ENCODE measurements at places on chromosomes 3 and 15.

DNA sequence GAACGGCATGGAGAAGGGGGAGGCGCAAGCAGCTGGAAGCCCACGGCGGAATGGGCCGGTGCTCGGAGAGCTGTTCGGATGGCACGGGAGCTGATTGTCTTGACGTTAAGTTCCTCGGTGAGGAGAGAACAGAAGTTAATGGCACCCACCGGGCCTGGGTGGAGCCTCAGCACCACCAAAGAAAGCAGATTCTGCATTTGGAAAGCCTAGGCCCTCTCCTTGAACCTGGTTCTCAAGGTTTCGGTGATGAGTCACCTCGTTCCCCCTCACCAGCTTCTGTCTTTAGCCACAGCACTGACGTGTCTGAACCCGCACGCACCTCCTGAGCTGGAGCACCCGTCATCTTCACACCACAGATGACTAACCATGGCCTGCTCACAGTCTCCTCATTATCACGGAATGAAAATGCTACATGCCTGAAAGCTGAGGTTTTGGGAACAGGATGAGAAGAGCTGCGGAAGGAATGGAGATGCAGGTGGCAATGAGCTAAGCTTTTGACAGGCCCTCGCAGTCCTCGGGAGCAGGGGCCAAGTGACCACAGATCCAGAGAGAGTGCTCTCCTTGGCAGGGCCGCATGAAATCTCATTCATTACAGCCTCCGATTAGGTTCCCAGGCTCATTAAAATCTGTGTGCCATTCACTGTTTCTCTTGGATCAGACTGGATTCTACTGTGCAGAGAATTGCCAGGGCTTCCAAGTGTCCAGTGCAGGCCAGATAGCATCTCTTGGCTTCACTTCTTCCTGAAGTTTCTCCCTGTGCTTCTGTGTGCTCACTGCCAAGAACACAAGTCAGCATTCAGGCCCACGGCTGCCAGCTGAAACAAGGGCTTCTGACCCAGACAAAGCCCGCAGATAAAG, 96.3 kb upstream of the DLG1 start:
- DNase-seq = peak; percentile 76

DNA sequence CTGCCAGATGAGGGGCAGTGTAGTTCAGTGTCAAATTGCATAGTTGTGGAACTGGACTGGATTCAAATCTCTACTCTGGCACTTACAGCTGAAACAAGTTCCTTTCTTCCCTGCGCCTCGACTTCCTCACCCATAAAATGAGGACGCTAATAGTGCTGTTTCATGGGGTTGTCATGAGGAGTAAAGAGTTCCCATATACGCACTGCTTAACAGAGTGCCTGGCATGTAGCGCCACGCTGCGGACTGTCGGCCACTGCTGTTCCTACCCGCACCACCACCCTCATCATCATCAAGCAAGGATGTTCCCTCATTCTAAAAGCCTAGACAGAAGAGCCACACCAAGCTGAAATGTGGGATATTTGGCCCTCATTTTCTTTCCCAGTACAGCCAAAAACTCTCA, 91.9 kb downstream of the CHDH start:
- no peak for DNase-seq

GRCh38 chr15:59904450-59905135, 99.5 kb upstream of the FOXB1 start:
- DNase-seq = no peak

DNA sequence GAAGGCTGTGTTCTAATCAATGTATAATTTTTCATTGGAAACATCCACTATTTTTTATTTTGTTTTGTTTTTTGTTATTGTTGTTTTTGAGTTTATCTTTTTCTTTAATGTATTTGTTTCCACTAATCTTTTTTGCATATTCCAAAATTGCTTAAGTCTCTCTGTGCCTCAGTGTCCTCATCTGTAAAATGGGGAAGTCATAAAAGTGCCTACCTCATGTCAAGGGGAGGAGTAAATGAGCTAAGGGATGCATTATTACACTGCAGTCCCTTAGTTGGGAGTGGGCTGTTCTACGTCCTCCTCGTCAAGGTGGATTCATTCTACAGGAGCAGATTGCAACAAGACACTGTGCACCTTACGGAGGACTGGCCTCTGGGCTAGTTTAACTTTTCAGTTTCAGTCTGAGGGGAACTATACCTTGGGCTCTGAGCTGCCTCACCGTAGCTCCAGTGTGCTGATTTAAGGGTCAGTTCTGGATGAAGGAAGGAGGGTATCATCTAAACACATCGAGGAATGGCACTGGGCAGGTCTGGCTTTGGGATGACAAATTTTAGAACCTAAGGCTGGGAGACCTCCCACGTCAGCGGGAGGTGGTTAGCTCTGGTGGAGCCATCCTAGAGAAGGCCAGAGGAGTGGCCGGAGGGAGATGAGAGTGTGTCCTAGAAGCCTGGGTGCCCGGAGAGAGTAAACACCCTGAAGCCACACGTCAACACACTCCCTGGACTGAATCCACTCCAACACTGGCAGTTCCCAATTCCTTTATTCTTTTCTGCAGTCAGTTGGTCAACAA, 5.1 kb upstream of the SRP14 start:
- no peak for DNase-seq

- DNase-seq = peak; percentile 81
These were observed 5.2 kb downstream of the TBC1D2B start for GRCh38 chr15:78072080-78072892.

GRCh38 chr3:88101142-88101541, 42.1 kb downstream of the ZNF654 start:
- no peak for DNase-seq

DNA sequence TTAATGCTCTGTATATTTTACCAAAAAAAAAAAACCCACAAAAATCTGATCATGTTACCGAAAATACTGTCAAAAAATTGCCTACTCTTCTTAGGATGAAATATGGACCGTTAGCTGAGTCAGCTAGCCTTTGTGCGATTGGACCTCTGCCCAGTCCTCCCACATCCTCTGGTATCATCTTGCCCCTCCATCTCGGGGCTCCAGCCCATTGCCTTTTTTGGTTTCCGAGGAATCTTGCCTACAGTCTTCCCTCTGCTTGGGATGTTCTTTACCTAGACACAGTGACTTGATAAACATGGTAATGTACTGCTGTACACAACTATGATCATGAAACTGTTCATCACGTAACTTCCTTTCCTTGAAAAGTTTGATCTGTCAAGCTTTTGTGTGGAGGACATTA, 371.4 kb downstream of the SV2B start:
- no peak for DNase-seq

GRCh38 chr3:126345641-126346460, 11.4 kb downstream of the KLF15 start:
- no peak for DNase-seq

- DNase-seq = no peak
These were observed 62.2 kb upstream of the MCF2L2 start for GRCh38 chr3:183490653-183491052.

GRCh38 chr3:87145553-87145952, 81.6 kb upstream of the CHMP2B start:
- no peak for DNase-seq

DNA sequence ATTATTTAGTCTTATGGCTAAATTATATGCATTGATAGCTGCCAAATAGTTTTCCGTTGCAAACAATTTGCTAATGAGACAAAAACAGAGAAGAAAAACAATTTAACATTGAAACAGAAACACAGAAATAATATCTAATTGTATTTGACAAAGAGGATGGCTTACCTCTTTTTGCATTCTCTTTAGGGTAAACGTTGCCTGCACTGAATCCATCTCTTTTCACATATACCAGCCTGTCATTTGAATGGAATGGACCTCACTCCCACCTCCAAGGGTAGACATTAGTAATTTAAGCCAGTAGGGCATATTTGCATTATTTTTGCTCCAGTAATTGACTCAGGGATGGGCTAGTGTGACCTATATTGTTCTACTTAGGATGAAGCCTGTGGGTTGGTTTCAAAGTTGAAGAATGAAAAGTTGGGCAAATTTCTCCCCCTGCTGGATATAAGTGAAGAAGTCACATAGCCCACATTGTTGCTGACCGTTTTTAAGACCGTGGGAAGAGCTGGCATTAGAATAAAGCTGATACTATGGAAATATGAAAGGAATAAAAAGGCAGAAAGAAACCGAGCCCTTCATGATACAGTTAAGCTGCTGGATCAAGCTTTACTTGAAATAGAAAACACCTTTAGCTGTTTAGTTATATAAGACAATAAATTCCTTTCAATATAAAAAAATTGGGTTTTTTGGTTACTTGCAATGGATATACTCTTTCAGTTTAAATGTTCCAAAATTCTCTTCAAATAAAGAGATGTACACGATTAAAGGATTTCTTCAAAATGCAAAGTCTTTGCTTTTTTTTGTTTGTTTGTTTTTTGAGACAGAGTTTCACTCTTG, 26.9 kb downstream of the PIERCE2 start:
- DNase-seq = peak; percentile 25

DNA sequence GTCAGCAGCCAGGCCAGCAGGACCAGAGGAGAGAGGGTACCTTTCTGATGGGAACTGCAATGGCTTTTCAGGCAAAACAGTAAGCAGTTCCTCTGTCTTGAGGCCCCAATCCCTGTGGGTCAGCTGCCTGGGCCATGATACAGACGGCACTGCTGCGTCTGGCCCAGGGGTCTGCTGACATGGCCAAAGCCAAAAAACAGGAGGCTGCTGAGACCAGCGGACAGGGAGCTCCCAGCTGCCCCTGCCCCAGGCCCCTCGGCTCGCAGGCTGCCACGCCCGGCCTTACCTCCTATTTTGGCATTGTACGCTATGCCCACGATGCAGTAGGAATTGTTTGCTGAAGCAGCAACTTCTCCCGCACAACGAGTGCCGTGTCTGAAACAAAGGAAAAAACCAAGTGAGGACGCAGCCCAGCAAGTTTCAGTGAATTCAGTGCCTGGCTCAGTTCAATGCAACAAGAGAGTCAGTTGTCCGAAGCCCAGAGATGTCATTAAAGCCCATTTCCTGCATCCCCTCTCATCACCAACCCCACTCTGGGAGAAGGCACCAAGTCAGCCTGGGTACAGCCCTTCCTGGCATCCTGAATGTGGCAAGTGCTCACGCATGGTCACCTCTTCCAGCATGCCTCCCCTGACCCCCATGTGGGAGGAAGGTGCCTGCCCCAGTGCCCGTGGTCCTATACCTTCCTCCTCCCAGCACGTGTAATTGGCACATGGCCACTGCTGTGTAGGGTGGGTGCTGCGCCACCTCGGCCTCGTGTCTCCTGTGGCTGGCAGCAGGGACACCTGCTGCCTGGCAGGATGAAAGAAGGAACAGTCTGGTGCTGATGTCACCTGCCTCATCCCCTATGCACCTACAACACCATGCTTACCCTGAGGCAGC, 61.7 kb downstream of the PCSK6 start:
- no peak for DNase-seq

- no peak for DNase-seq
These were observed 334.1 kb upstream of the GRM7 start for GRCh38 chr3:6526861-6527260.

DNA sequence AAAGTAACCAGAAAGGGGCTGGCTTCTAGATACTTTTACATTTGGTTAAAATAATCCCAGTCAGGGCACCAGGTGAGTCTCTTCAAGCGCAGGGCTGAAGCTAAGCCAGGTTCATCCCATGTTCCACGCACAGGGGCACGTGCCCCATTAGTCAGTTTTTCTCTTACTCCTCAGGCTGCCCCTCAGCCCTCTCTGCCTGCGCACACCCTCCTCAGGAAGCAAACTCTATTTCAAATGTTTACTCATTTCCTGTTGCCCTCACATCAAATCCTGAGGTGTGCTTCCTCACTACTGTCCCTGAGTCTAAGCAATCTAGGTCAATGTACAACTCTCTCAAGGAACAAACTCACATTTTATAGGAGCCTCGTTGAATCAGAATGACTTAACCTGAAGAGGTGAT, 48.5 kb downstream of the THBS1 start:
- DNase-seq = no peak

- no peak for DNase-seq
These were observed 81.4 kb downstream of the ARNT2 start for GRCh38 chr15:80485370-80486164.

DNA sequence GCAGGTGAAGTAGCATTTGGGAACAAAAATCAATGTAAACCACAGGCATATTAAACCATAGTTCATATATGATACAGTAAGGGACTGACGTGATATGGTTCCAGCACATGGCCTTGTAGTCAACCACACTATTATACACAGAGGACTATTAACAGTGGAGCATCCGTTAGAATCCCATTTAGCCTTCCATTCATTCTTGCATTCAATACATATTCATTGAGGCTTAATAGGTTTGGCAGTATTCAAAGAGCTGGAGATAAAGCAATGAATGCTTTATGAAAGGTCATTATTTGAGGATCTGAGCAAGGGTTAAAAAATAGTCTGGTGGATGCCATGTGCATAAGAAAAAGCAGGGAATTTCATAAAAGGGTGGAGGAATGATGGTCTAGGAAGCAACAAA, 89.1 kb downstream of the MME start:
- DNase-seq = no peak

GRCh38 chr15:58994906-58995453, 7.5 kb downstream of the RNF111 start:
- DNase-seq = no peak

- no peak for DNase-seq
These were observed 10.4 kb downstream of the SEMA6D start for GRCh38 chr15:47727676-47728075.

GRCh38 chr3:186823386-186823785, 17.1 kb upstream of the RFC4 start:
- DNase-seq = no peak

- no peak for DNase-seq
These were observed 161.5 kb upstream of the MCTP2 start for GRCh38 chr15:94069844-94070243.

DNA sequence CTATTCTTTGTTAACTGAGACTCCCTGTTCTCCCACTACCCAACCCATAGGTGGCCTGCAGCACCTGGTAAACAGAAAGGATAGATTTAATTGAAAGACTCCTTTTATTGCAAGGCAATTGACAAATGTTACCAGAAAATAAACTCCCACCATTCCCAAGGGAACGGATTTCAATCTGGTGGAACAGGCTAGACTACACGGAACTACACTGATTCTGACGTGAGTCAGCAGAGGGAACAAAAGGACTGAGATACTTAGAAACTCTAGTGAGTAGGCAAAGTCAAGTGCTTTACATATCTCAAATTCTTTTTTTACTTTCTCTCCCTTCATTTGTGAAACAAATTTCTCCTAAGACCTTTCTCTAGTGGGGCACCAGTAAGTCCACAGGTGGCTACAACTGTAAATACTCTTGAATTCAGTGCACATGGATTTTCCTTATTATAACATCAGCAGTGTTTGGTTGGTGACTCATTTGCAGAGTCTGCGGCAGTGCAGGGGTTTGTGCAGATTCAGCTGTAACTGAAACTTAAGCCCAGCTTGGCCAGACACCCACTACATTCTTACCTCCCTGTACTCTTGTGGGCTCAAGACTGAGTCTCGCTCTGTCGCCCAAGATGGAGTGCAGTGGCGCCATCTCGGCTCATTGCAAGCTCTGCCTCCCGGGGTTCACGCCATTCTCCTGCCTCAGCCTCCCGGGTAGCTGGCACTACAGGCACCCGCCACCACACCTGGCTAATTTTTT, 34.3 kb upstream of the PLSCR2 start:
- DNase-seq = peak; percentile 44

GRCh38 chr3:59381282-59381681, 331.5 kb upstream of the CFAP20DC start:
- DNase-seq = no peak

GRCh38 chr3:123861081-123861836, 22.9 kb downstream of the MYLK start:
- DNase-seq = no peak

- no peak for DNase-seq
These were observed 35.8 kb upstream of the FBN1 start for GRCh38 chr15:48681353-48681752.

- no peak for DNase-seq
These were observed 81.6 kb downstream of the MCTP2 start for GRCh38 chr15:94312946-94313345.

GRCh38 chr3:46934072-46934471, 42.5 kb downstream of the CCDC12 start:
- DNase-seq = no peak

- no peak for DNase-seq
These were observed 16.1 kb upstream of the TM4SF1 start for GRCh38 chr3:149393345-149394160.

Measured in AG09319 (cell line).